HS-27A (cell line): ENCODE measurements at places on chromosomes 4 and X.

DNA sequence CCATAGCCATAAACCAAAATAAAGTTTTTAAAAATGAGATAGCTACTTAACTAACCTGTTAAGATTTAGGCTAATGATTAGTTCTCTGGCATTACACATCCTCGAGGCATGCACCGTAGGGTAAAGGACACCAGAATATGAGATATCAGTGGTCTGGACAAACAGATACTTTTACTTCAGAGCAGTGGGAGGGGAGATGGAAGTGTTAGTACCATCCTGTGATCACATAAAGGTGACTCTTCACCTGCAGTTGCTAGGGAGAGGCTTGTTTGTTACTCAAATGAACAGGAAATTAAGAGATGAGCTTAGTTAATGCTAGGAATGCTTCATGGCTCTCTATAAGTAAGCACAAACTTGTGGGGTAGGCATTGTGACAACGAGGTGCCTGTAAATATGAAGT, 624.4 kb upstream of the MAGEB2 start:
- no peak for DNase-seq

GRCh38 chr4:16524911-16525554, 298.8 kb upstream of the TAPT1 start:
- DNase-seq: no peak

DNA sequence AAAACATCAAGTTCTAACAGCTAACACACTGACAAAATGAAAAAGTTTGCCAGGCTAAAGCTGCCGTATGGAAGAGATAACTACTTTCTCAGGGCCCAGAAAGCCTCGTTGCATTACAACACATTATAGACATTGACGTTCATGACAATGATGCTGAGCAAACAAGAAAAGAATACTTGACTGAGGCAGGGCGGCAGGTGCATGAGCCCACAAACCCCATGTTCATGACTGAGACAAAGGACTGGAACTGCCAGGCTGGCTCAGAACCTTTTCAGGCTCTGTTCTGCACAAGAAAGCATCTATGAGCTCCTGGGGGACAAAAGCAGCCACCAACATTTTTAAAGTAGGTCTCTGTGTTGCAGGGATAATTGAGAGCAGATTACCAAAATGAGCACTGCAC, 13.6 kb downstream of the TLR6 start:
- no peak for DNase-seq

- DNase-seq: no peak
These were observed 705 bp downstream of the RPS6KA3 start for GRCh38 chrX:20265726-20266681.

DNA sequence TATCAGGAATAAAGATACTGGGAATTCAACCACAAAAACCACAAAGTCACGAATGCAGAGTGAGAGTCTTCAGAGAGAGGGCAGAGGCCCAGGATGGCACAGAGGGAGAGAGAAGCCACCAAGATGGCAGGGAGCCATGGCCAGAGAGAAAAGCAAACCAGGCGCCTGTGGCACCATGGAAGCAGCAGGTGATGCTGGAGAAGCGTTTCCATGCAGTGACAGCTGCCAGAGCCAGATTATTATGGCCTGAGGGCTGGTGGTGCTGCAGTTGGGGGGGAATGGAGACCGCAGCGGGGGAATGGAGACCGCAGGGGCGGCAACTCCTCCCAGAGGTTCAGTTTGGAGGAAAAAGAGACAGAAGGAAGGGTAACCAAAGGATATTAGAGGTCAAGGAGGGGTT, 5.8 kb downstream of the TAFAZZIN start:
- DNase-seq: no peak

DNA sequence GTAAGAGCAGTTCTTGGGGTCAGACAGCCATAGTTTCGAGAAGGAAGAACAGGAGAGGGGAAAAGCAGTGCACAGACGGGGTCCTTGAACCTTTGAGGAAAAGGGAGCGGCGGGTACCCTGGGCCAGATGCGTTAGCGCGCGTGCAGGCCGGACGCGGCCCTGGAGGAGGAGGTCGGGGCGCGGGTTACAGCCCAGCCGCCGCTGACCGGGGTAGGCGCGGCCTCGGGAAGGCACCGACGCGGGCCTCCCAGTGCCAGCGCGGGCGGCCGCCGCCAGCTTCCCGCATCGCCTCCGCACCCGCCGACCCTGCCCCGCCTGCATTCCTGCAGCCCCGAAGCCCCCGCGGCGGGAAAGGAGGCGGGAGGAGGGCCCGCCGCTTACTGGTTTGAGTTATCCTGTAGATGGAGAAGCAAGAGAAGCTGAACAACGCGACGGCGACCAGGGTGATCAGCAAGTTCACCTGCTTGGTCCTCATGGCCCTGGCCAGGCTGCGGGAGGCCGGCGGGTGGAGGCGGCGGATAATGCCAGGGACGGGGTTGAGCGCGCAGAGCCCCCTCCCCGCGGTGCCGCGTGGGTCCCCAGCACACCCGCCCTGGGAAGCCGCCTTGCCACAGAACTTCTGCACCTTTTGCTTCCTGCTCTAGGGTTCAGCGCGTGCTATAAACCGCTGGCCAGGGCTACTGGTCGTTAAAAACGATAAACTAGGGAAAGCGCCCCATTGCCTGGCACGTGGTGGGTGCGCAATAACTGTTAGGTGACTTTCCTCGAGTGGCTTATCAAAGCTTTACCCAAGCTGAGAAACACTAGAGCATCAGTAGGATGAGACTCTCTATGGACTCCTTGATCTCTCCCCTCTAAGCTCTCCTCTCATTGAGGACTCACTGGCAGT, at the start of gene MGAT4D:
Gene MGAT4D, minus strand, starts transcription at position 547 of the 890 bp plus-strand sequence. Its CDS starts 71 bp downstream, at position 476.
- DNase-seq: no peak

GRCh38 chr4:163747886-163748285, 253.4 kb downstream of the TMA16 start:
- DNase-seq: no peak

GRCh38 chr4:81256059-81256970, 41.3 kb upstream of the PRKG2 start:
- peak; percentile 36 for DNase-seq

DNA sequence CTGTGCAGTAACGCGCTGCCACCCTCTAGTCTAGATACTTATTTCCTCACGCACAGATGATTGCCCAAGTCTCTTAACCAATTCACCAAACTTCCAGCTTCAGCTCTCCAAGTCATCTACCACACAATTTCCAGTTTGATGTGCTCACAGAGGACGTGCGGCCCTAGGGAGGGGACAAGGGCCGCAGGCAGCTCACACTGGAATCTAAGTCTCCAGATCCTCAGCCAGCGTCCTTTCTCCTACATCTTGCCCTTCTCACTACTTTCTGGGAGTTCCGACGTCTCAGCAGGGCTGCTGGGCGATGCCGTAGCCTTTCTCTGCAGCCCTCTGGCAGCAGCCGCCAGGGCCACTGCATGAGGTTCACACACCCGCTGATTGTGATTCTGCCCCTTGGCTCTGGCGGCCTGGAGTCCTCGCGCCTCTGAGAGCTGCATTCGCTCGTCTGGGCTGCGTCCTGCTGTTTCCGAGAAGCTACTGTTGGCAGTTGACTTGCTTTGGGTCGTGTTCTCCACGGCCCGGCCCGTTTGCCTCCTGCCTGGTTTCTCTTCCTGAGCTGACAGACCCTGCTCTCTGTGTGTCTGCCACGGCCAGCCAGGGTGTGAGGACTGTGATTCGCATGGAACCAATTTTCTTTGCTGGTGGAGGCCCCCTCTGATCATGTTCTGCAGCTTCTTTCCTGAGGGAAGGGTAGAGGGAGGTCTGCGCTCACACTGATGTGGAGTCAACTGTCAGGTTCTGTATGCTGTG, 14.1 kb upstream of the TMEM131L start:
- no peak for DNase-seq

GRCh38 chr4:78528327-78528726, 23.2 kb upstream of the ANXA3 start:
- no peak for DNase-seq

DNA sequence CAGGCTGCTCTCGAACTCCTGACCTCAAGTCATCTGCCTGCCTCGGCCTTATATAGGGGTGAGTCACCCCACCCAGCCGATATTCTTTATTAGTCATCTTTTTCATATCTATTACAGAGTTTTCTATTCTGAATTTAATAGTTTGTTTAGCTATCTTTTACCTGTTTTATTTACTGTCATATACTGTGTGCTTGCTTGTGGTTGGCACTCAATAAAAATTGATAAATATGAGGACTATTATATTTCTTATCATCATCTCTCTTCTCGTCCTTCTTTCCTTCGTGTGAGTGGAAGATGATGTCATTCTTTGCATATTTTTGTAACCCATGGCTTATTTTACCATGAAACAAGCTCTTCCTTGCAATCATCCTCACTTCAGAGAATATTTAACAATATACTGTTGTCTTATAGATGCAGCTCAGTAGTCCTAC, 265.5 kb downstream of the ARHGAP24 start:
- no peak for DNase-seq

GRCh38 chrX:153624196-153625091, 22.6 kb upstream of the DUSP9 start:
- no peak for DNase-seq

DNA sequence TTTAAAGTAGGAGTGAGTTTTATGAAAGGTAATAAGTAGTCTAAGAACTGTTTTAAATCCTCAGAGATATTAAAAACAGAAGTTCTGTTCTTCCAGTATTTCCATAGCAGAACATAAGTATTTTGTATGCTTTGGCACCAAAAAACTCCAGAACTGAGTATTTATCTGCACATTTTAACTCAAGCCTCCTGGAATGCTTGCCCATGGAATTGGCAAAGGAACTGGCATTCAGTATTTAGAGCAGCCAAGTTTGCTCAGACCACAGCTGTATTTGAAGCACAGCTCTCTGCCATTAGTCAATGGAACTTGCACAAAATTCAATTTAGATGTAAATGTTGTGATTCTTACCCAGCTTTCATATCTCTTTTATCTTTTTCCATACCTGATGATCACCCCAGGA, 42.2 kb downstream of the NDNF start:
- DNase-seq: no peak

- DNase-seq: no peak
These were observed 21.2 kb downstream of the NSG1 start for GRCh38 chr4:4408132-4408523.

GRCh38 chrX:12977761-12978204, 2.9 kb downstream of the TMSB4X start:
- no peak for DNase-seq

DNA sequence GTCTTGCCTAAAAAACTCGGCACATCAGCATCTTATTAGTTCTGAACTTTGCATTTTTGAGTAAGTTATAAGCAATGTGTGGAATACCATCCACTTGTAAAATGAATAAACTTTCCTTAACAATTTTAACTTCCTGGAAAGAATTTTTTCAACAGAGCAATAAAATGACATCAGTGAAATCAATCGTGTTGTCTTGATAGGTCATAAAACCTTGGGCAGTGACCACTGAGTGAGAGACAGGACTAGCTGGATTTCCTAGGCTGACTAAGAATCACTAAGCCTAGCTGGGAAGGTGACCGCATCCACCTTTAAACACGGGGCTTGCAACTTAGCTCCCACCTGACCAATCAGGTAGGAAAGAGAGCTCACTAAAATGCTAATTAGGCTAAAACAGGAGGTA, 403.0 kb upstream of the CNKSR2 start:
- DNase-seq: no peak

DNA sequence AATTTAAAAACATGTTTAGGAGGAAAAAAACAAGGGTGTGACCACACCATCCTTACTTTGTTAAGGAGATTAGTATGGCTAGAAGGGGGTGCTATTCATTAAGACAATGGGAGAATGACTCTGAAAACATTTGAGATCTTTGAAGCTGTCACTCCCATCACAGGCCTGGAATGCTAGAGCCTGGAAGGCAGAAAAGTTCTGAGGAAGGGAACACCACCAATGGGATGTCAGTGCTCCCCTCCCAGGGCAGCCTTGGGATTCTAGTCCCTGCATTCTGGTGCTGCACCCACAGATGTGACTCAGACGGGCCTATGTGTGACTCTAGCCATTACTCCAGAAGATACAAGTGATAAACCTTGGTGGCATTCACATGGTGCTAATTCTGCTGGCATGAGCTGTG, 162.2 kb upstream of the ANXA10 start:
- no peak for DNase-seq

GRCh38 chrX:129493643-129494042, 29.6 kb downstream of the SMARCA1 start:
- no peak for DNase-seq

GRCh38 chr4:82957045-82957444, 53.6 kb downstream of the LIN54 start:
- DNase-seq: no peak

- DNase-seq: no peak
These were observed 1522.9 kb downstream of the PCDH18 start for GRCh38 chr4:136009258-136009832.

DNA sequence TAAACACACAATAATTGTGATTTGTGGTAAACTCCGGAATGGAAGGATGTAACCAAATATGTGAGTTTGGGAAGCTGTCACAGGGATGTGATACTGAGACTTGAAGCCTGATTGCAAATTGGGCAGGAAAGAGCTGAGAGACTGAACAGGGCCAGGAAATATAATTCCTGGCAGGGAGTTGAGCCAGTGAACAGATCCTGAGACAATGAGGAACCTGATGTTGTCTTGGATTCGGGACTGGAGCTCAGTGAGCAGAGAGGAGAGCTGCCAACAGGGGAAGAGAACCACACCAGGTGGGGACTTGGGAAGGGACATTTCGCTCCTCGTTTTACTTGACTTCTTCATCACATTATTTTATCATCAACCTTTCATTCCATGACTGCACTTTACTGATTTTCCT, 386.0 kb downstream of the TLL1 start:
- DNase-seq: no peak

DNA sequence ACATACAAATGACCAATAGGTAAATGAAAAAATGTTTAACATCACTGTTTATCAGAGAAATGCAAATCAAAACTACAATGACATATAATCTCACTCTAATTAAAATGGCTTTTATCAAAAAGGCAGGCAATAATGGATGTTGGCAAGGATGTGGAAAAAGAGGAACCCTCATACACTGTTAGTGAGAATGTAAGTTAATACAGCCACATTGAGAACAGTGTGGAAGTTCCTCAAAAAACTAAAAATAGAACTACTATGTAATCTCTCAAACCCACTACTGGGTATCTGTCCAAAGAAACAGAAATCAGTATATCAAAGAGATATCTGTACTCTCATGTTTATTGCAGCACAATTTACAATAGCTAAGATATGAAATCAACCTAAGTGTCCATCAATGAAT, 165.9 kb upstream of the HHIP start:
- no peak for DNase-seq
